ENCODE measurements at places on chromosomes 3 and 15.

- DNase-seq: no peak
Measured at GRCh38 chr15:79442911-79443310, 10.8 kb downstream of the MINAR1 start.

DNA sequence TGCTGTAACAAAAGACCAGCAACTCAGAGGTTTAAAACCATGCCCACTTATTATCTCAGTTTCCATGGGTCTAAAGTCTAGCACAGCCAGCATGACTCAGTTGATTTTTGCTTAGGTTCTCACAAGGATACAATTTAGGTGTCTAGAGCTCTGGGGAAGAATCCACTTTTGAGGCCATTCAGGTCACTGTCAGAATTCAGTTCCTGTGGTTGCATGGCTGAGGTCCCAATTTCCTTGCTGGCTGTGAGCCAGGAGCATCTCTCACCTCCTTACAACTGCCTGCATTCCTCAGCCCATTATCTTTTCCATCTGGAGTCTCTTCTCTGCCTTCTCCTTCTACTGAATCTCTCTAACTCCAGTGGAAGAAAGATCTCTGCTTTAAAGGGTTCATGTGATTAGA is 240.5 kb upstream of the CFAP20DC start:
- no peak for DNase-seq

DNA sequence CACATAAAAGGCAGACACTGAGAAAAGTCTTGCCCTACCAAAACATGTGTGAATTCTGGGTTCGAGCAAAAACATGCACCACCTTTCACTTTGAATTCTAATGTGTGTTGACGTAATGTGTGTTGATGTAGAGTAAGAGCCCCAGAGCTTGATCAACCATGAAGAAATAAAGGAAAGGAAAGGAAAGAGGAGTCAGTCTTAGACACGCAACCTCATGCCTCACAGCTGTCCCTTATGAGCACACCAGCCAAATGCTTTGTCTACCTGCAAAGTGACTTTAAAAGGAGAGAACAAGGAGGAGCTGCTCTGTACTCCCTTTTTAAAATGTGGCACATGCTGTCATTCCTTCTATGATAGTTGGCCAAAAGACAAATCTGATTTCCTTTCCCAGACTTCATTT is 80.8 kb downstream of the RFTN1 start:
- no peak for DNase-seq

DNA sequence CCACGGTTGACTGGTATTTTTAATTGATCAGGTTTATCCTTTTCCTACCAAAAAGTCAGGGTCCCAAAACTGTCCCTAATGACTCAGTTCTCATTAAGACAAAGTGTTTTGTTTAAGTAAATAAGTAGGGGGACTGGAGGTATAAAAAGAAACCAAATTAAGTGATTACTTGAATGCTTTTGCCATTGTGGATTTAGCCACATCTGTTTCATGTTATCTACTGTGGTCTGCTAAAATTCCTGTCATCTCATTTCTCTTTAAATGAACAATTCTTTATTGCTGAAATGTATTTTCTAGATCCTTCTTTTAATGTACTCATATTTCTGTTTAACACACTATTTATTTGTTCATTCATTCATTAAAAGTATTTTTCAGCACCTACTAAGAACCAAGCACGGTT is 625.9 kb upstream of the ADAMTS9 start:
- DNase-seq: no peak

DNA sequence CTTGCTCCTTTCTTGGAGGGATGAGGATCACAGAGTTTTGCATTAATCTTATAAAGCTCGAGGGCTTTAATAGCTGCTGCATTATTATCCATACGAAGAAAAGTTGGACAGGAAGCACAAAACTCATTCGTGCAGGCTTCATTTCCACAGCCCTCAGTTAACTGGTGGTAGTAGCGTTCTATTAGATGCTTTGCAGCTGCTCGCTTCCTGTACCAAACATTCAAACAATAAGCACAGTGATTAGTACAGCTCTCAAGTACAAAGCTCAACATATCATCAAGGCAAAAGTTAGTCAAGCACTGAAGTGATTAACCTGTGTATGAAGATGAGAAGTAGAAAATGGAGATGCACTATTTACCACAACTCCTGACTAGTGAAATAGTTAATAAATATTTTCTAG is 63.3 kb downstream of the UBE3A start:
- DNase-seq: no peak

DNA sequence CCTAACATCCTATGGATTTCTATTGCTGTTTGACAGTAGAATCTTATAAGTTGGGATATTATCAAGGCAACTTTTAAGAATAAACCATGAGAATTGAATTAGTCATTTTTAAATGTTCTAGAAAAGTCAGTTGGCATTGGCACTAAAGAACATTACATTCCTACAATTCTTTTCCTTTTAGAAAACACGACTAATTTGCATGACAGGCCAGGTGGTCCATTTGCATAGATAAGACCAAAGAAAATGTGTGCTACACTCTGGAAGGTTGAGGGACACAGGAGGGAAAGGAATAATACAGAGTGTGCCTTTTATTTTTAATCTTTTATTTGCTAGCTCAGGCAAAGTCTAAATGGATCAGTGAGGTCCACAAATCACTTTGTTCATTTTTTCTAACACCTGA is 962.3 kb downstream of the EPHA3 start:
- DNase-seq: no peak

DNA sequence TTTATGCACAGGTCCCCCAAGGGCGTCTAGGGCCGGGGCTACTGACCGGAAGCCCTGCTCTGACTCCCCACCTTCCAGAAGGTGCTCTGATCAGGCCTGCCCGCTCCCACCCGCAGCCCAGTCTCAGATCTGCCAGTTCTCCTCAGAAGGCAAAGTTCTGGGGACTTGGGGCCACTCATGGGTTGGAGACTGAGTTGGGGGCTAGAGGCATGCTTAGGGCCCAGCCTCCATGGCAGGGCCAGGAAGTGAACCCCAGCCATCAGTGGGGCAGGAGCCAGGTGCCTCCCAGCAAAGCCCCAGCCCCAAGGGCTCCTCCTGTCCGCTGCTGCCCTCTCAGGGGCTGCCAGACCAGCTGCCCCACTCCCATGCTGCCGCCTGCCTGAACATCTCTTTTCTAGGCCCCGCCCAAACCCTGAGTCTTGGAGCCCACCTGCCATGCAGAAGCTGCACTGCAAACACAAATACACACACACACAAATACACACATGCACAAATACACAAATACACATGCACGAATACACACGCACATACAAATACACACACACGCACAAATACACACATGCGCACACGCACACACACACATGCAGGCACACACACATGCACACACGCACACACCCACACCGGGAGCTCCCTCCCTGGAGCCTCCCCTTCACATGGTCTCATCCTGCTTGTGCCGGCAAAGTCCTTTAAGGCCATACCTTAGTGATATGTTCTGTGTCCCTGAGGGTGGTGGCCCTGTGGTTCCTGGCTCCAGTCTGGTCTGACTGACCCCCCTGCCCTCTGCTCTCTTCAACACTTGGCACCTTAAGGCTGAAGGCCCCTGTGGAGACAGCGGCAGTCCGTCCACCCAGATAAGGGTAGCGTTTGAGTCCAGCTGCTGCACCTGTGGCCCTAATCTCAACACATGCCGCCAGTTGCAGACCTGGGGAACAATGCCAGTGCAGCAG is 59.2 kb upstream of the KLF13 start:
- DNase-seq: no peak

DNA sequence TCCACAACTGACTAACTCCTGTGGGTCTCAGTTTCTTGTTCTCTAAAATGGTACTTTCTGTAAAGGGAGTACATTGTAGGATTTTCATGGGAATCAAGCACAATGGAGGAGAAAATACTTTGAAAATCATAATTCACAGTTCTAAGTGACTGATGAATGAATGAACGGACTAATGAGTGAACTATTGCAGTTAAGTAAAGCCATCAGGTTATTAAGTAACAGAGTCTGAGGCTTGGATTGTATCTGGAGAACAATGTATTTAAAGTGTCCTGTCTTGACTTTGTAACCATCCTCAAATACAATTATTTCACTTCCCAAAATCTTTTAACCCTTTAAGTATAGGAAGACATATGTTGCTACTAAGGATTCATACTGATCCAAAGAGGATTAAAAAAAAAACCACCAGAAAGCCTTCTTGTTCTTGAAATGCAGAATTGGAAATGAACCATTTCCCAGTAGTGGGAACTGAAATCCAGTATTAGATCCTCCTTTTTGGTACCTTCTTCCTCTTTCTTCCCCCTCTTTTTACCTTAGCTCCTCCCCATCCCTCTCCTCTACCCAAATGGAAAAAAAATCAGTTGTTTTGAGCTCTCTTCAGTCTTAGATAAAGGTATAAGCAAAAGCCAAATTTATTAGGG is 13.2 kb upstream of the BCL6 start:
- no peak for DNase-seq

GRCh38 chr3:23537101-23537551 is 268.6 kb upstream of the UBE2E1 start:
- no peak for DNase-seq

DNA sequence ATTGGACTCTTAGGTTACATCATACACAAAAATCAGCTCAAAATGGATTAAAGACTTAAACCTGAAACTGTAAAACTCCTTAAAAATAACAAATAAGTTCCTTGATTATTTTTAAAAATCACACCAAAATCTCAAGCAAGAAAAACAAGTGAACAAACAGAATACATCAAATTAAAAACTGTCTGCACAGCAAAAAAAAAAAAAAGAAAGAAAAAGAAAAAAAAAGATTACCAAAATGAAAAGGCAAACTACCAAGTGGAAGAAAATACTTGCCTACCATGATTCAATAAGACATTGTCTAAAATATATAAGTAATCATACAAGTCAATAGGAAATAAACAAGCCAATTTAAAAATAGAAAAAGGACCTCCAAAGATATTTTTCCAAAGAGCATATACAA is 17.5 kb downstream of the OR5K4 start:
- no peak for DNase-seq

- no peak for DNase-seq
Measured at GRCh38 chr3:149816986-149817385, 4.0 kb downstream of the RNF13 start.

- DNase-seq: no peak
Measured at GRCh38 chr3:169953462-169954141, 13.0 kb upstream of the SEC62 start.

- DNase-seq: no peak
Measured at GRCh38 chr3:61954097-61954540, 392.7 kb downstream of the PTPRG start.

GRCh38 chr15:75156326-75157215 is 45.1 kb upstream of the C15orf39 start:
- no peak for DNase-seq

- no peak for DNase-seq
Measured at GRCh38 chr15:68335655-68336054, 58.1 kb downstream of the FEM1B start.

DNA sequence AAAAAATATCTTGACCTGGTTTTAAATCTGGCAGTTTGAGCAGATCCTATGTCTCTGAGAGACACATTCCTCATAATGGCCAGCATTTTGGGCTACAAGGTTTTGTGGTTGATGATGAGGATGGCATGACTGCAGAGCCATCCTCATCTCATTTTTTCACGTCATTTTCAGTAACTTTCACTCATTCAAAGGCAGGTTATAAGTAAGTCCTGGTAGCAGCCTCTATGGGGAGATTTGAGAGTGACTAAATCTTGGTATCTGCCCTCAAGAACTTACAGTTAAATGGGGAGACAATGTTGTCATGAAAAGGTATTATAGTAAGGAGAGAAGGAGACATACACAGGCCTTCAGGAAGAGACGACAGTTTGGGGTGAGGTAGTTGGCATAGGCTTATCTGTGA is 14.5 kb downstream of the TIGIT start:
- DNase-seq: no peak

GRCh38 chr3:54772746-54773145 is 155.1 kb downstream of the LRTM1 start:
- DNase-seq: no peak
